ENCODE measurements at places on chromosomes 1 and 21.

DNA sequence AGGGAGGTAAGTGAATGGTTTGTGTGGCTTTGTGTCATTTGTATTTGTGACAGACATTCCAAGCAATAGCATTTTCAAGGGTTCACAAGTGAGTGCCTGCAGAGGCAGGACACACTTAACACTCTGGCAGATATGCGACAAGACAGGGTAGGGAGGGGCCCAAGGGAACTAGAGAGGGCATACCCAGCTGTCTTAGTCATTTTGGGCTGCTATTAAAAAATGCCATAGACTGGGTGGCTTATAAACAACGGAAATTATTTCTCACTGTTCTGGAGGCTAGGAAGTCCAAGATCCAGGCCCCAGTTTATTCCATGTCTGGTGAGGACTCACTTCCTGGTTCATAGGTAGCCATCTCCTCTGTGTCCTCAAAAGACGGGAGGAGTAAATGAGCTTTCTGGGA lies 137.4 kb downstream of the FGGY start:
- DNase-seq, result no peak
- no peaks in the 10 kb centered on the region for H3K36me3 ChIP-seq
- H3K4me3 ChIP-seq, result no peak overlapping the region
- H3K27me3 ChIP-seq, result no peaks in the 10 kb centered on the region
- H3K4me1 ChIP-seq, result peaks cover 48% of the 10 kb centered on the region
- H3K27ac ChIP-seq, result no peak overlapping the region

- H3K4me3 ChIP-seq, result peak overlapping the region; percentile 52
- peak overlapping the region; percentile 63 for H3K27ac ChIP-seq
- H3K36me3 ChIP-seq, result no peaks in the 10 kb centered on the region
- no peaks in the 10 kb centered on the region for H3K27me3 ChIP-seq
- DNase-seq, result no peak
These were observed 3.7 kb downstream of the ARHGEF16 start for GRCh38 chr1:3457910-3458883.

GRCh38 chr1:39827201-39827600 lies 38.5 kb upstream of the BMP8B start:
- H3K36me3 ChIP-seq, result no peaks in the 10 kb centered on the region
- peak overlapping the region; percentile 45 for H3K27ac ChIP-seq
- no peaks in the 10 kb centered on the region for H3K27me3 ChIP-seq
- H3K4me3 ChIP-seq, result no peak overlapping the region

GRCh38 chr1:223844787-223845036 lies 1.0 kb downstream of the TP53BP2 start:
- H3K4me1 ChIP-seq, result peaks cover 34% of the 10 kb centered on the region
- H3K4me3 ChIP-seq, result peak overlapping the region; percentile 99
- DNase-seq, result peak; percentile 10
- peak overlapping the region; percentile 94 for H3K27ac ChIP-seq
- H3K27me3 ChIP-seq, result no peaks in the 10 kb centered on the region

DNA sequence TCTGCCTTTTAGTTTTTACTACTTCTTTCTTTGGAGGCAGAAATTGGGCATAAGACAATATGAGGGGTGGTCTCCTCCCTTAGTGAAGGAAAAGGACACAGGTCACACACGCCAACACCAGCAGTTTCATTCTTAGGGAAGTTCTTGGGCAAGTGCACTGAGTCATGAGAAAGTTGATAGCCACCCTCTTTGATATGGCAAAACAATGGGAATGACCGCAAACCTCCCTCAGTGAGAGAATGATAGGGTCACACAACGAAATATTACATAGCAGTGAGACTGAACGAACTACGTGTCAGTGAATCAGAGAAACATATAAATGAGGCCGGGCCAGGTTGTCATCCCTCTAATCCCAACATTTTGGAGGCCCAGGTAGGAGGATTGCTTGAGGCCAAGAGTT lies 20.0 kb downstream of the IL6R start:
- H3K27ac ChIP-seq, result no peak overlapping the region
- no peak for DNase-seq
- H3K4me3 ChIP-seq, result no peak overlapping the region
- H3K36me3 ChIP-seq, result no peaks in the 10 kb centered on the region
- peaks cover 33% of the 10 kb centered on the region for H3K4me1 ChIP-seq

DNA sequence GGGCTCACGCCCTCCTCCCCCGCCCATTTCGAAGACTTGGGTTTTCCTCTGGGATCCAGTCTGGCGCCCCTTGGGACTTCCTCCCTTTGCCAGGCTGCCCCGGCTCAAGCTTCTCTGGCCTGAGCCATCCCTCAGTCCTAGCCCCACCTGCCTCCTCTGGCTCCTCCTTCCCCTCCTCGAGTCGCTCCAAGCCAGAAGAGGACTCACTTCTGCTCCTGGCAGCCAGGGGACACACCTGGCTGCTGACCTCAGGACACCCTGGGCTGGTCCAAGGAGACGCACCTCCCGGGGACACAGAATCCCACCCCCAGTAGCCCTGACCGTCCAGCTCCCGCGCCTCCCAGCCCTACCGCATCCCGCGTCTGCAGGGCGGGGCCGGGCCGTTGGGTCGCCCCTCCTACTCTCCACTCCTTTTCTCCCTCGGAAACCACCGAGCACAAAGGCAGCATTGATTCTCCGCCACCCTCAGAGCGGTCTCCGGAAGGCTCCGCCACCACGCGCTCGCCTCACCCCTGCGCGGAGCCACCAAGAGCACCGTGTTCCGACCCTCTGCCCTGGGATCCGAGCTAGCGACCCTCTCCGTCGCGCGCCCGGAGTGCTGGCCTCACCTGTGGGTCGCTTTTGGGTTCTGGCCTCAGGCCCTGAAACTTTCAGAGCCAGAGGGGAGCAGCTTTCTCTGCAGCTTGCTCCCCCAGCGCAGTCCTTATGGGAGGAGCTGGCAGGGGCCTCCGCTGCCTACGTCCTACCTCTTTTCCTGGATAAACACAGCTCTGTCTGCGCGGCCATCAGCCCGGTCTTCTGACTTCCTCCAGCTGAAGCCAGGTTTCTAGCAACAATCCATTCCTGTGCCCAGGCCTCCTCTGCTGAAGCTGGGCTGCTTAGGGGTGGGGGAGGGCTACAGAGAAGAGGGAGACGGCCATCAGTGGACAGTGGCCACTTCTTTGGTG lies at the start of gene C2CD4D:
Gene C2CD4D, minus strand, starts transcription at position 364 of the 947 bp plus-strand sequence. CDS start 831 bp downstream, outside the sequence.
- no peaks in the 10 kb centered on the region for H3K36me3 ChIP-seq
- H3K4me1 ChIP-seq, result peaks cover 29% of the 10 kb centered on the region
- H3K4me3 ChIP-seq, result peak within 1 kb of the TSS; percentile 82
- H3K27me3 ChIP-seq, result peaks cover 52% of the 10 kb centered on the region
- peak within 1 kb of the TSS; percentile 95 for H3K27ac ChIP-seq
- peak; percentile 66 for DNase-seq

DNA sequence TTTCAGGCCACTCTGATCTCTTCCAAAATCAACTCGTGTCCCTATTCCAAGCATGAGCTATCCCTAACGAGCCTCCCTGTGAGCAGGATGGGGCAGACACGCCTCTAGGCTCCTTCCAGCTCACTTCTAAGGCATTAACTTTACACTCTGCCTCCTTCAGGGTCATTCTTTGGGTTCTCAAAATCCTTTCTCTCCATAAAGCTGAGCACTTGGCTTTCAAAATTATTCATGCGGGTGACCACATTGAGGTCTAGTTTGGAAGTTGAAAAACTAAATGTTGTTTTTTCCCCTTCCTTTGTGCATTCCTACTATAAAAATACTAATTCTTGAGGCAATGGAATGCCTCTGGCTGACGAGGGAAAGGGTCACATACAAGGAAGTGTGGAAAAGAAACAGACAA lies 33.5 kb upstream of the BMP8B start:
- no peaks in the 10 kb centered on the region for H3K36me3 ChIP-seq
- H3K4me1 ChIP-seq, result peaks cover 5% of the 10 kb centered on the region
- peak overlapping the region; percentile 88 for H3K27ac ChIP-seq
- no peaks in the 10 kb centered on the region for H3K27me3 ChIP-seq

- H3K4me3 ChIP-seq, result no peak overlapping the region
- H3K4me1 ChIP-seq, result peaks cover 22% of the 10 kb centered on the region
- H3K27ac ChIP-seq, result no peak overlapping the region
- no peak for DNase-seq
- H3K36me3 ChIP-seq, result no peaks in the 10 kb centered on the region
These were observed 176.1 kb downstream of the CLIC6 start for GRCh38 chr21:34844924-34845238.

- H3K36me3 ChIP-seq, result peaks cover 9% of the 10 kb centered on the region
- H3K4me1 ChIP-seq, result peaks cover 36% of the 10 kb centered on the region
- H3K4me3 ChIP-seq, result no peak overlapping the region
- peak overlapping the region; percentile 75 for H3K27ac ChIP-seq
- no peaks in the 10 kb centered on the region for H3K27me3 ChIP-seq
These were observed 8.6 kb downstream of the ACOT7 start for GRCh38 chr1:6384962-6385361.

GRCh38 chr1:173663159-173663558 lies 6.5 kb downstream of the ANKRD45 start:
- no peaks in the 10 kb centered on the region for H3K27me3 ChIP-seq
- H3K27ac ChIP-seq, result no peak overlapping the region
- no peak for DNase-seq
- no peak overlapping the region for H3K4me3 ChIP-seq
- H3K36me3 ChIP-seq, result no peaks in the 10 kb centered on the region

DNA sequence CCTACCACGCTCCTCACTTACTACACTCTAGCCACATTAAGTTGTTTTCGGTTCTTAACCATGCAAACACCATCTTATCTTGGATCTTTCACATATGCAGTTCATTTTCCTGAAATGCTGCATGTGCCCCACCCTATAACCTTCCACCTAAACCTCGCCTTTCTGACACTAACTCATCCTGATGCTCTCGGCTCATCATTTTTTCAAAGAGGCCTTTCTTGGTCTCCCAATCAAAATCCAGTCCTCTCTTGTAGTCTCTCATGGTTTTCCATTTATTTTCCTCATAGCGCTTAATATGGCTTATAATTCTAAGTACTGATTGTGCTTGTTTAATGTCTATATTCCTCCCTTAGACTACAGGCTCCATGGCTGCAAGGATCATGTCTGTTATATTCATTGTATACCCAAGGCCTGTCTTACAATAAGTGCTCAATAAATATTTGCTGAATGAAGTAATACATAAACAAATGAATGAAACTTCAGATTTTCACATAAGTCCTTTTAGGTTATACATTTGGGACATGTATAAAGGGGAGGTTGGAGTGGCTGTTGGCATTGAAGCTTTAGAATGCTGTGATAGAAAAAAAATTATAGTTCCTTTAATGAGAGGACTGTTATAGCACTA lies 79.2 kb upstream of the CDC42BPA start:
- peaks cover 8% of the 10 kb centered on the region for H3K4me1 ChIP-seq
- H3K27me3 ChIP-seq, result no peaks in the 10 kb centered on the region
- no peak for DNase-seq
- H3K36me3 ChIP-seq, result no peaks in the 10 kb centered on the region
- no peak overlapping the region for H3K27ac ChIP-seq
- no peak overlapping the region for H3K4me3 ChIP-seq

GRCh38 chr21:38798481-38798882 lies 7.2 kb upstream of the ETS2 start:
- DNase-seq, result no peak
- H3K4me3 ChIP-seq, result no peak overlapping the region
- peaks cover 9% of the 10 kb centered on the region for H3K4me1 ChIP-seq
- no peaks in the 10 kb centered on the region for H3K36me3 ChIP-seq
- H3K27me3 ChIP-seq, result peaks cover 2% of the 10 kb centered on the region

- H3K36me3 ChIP-seq, result no peaks in the 10 kb centered on the region
- H3K27ac ChIP-seq, result no peak overlapping the region
- no peak overlapping the region for H3K4me3 ChIP-seq
- no peak for DNase-seq
- H3K27me3 ChIP-seq, result no peaks in the 10 kb centered on the region
- no peaks in the 10 kb centered on the region for H3K4me1 ChIP-seq
These were observed 392.7 kb downstream of the MATN1 start for GRCh38 chr1:30330644-30331043.

DNA sequence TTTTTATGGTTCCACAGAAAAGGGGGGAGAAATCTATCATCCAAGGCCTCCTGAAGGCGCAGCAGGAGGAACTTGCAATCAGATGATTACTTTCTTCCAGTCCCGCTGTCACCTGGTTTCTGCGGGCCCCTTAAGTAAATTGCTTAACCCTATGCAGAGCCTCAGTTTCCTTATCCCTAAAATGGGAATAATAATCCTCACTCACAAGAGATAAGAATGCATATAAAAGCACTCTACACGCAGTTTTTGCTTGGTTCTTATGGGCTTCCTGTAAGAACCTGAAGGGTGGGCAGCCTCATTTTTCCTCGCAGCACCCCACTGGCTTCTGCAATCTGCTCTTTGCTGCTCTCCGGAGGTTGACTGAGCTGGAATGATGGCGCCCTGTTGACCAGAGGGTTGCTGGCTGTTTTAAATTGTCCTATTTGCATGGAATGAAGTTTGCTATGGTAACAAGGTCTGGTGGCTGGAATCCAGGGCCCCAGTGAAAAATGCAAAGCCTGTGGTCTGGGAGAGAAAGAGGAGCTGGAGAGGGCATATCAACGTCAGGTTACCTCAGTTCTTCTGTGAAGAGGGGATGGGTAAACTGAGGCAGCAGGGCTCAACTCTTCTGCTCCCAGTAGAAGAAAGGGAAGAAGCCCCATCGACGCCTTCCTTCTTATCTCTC lies 1.0 kb upstream of the KAZN start:
- peak overlapping the region; percentile 79 for H3K27ac ChIP-seq
- peak overlapping the region; percentile 91 for H3K4me3 ChIP-seq
- DNase-seq, result peak; percentile 8
- no peaks in the 10 kb centered on the region for H3K36me3 ChIP-seq
- no peaks in the 10 kb centered on the region for H3K27me3 ChIP-seq
- H3K4me1 ChIP-seq, result peaks cover 62% of the 10 kb centered on the region

GRCh38 chr21:35206141-35207125 lies 157.3 kb upstream of the RUNX1 start:
- no peaks in the 10 kb centered on the region for H3K36me3 ChIP-seq
- H3K27me3 ChIP-seq, result peaks cover 4% of the 10 kb centered on the region
- H3K27ac ChIP-seq, result no peak overlapping the region
- no peak overlapping the region for H3K4me3 ChIP-seq

DNA sequence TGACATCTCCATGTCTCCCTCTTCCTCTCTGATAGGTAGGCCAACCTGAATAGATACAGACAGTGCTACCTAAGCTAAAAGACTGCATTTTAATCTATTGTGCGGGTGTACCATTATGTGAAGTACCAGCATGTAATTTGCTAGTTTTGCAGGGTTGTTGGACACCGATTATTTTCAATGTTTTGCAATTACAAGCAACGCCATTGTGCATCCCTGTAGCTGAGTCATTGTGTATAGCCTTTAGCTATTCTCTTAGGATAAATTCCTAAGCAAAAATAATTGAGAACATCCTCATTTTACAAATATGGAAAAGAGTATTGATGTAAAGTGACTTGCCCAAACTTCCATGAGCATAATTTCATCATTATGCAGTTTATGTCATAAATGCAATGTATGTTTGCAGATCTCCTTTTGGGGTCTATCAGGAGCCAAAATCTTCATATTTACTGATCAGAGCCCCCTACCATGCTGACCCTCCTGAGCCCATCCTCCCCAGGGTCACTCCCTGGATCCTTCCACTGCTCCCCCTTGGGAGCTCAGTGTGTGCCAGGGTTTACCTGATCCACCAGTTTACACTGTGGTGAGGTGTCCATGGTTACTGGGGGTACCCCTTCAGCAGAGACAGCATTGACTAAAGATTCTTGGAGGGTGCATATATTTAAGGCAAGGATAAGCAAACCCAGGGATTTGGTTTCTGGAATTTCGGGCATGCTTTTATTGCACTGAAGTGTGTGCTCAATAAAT lies 80.6 kb downstream of the CCDC185 start:
- H3K27ac ChIP-seq, result no peak overlapping the region
- H3K27me3 ChIP-seq, result peaks cover 26% of the 10 kb centered on the region
- H3K36me3 ChIP-seq, result no peaks in the 10 kb centered on the region
- DNase-seq, result no peak
- no peaks in the 10 kb centered on the region for H3K4me1 ChIP-seq
